ENCODE measurements at places on chromosomes 13 and 19.

- no peak for DNase-seq
Observed at GRCh38 chr13:43126420-43126819, 103.0 kb downstream of the DNAJC15 start.

DNA sequence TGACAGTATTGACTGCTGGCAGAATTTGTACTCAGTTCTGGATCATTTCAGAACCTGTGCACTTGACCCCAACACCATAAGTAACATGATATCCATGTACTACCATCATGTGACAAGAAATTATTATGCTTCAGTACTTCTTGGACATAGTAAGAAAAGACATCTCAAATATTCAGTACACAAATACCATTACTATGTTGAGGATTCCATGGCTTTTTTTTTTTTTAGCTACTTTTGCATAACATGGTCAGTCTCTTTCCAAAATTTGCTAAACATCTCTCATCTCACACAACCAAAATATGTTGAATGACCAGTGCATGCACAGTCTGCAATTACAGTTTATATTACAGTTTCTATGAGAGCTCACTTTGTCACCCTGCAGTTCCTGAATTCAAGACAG, 85.3 kb downstream of the FLT1 start:
- DNase-seq: no peak

DNA sequence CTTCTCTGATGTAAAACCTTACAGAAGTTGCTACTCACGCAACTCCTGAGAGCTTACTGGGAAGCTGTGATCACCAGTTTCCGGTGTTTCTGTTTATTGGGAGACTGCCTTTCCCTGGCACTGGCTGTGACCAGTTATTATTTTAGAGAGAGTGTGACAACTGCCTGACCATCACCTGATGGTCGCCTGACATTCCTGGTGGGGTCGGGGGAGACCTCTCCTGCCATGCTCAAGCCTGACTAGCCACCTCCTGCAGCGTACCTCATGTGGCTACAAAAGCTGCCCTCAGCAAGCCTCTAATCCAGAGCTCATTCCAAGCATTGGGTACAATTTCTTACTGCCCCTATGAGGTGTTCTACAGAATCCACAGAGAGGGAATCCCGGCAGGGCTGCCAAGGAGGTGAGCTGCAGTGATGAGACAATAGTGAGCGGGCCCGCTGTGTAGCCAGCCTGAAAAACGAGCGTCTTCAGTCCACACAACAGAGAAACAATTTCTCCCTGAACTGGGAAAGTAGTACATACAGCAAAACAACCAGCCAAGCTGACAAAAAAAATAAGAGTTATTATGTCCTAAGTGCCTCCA, 28.7 kb downstream of the GJA3 start:
- no peak for DNase-seq

DNA sequence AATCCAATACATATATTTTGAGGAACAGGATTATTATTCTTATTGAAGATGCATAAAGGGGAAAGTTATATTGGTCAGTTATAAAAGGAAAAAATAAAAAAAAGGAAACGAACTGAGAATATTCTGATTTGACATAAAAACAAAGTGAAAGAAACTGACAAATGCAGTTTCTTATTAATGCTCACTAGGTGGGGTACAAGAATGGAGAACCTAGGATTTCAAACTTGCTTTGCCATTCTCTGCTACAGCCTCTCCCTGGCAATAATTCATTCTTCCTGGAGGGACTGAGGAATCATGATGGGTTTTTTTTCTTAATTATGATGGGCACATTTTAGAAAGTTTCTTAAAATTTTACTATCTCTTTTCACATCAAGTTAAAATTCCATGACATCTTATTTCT, 154.9 kb downstream of the PCDH9 start:
- DNase-seq: no peak

DNA sequence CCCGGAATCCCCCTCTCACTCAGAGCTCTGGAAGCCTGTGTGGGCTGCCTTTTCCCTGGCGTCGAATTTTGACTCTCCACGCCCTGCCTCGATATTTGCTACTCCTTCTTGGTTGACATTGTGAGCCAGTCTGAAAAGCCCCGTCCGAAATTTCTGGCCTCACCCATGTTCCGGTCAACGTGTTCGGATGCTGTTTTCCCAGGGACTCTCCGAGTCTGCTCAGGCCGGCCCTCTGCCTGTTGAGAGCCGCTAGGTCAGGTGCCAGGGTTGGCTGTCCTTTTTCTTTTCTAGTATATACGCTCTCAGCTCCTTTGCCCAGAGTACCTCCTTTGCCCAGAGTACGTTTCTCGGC, 6.8 kb upstream of the DGKH start:
- peak; percentile 98 for DNase-seq

GRCh38 chr13:65756071-65756671, 1474.0 kb downstream of the PCDH9 start:
- no peak for DNase-seq

- DNase-seq: no peak
Observed at GRCh38 chr13:107217251-107217650, 649.3 kb upstream of the ARGLU1 start.

- no peak for DNase-seq
Observed at GRCh38 chr19:45172611-45173208, 5.3 kb downstream of the TRAPPC6A start.

DNA sequence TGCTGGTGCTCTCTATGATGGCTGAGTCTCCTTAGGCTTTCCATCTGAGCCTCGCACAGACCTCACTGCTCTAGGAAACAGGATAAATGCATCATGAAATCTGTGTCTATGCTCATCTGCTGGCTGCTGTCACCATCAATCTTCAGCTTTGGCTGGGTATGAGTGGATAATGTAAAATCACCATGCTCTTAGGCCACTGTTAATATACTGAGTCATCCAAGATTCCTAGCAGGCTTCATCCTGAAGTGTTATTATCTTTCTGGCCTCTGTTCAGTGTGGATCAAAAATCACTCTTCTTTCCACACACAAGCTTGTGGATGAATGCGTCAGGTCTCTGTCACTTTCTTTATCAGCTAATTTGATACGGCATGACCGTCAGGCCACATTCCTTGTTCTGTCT, 317.4 kb downstream of the NALCN start:
- DNase-seq: no peak

DNA sequence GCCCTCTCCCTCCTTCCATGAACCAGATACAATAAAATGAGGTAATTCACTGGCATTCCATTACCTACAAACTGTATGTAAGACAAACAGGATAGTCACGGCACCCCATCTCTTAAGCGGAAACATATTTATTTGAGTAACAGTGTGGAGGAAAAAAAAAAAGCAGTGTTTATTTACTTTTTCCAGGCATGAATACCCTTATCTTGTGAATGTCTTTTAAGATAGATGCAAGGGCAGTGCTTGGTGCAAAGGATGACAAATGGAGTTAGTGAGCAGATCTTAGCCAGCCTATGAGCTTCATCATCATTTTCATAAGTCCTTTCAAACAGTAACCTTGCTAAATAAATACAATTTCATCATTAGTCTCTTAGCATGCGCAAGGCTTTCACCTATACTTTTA, 1661.8 kb upstream of the SPRY2 start:
- no peak for DNase-seq
